ENCODE measurements at places on chromosomes 5 and 9. TPM values are rescaled to one million over a fixed set of nuclear protein-coding genes. Genes with fewer than 3 reads are reported as not detected.
A peak's percentile ranks its signal among the peaks of the same experiment; 100 is the strongest.

DNA sequence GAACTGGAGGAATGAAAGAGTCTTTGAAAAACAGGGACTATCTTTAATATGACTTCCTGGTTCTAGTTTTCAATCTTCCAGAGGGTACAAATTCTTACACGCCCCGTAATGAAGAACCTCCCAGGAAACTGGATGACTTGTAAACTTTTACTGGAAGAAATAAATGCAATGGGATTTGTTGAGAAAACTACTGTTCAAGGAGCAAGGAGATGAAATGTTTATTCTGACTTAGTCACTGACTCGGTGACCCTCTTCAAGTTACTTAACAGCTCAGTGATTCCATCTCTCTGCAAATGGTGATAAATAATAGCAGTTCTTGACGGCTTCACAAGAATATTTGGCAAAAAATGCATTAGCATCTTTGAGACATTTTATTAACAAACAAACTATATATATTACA, 858.6 kb downstream of the PTPRD start:
- no peaks in the 10 kb centered on the region for H3K4me1 ChIP-seq
- no peaks in the 10 kb centered on the region for H3K36me3 ChIP-seq
- H3K4me3 ChIP-seq: no peak overlapping the region
- H3K27ac ChIP-seq: no peak overlapping the region
- DNase-seq: peak; percentile 2

The SMIM33 gene
- not detected for total RNA-seq

GRCh38 chr5:116454417-116454927, 120.2 kb downstream of the SEMA6A start:
- DNase-seq: peak; percentile 97
- peaks cover 7% of the 10 kb centered on the region for H3K27me3 ChIP-seq
- peak overlapping the region; percentile 20 for H3K4me3 ChIP-seq
- peak overlapping the region; percentile 33 for H3K27ac ChIP-seq

DNA sequence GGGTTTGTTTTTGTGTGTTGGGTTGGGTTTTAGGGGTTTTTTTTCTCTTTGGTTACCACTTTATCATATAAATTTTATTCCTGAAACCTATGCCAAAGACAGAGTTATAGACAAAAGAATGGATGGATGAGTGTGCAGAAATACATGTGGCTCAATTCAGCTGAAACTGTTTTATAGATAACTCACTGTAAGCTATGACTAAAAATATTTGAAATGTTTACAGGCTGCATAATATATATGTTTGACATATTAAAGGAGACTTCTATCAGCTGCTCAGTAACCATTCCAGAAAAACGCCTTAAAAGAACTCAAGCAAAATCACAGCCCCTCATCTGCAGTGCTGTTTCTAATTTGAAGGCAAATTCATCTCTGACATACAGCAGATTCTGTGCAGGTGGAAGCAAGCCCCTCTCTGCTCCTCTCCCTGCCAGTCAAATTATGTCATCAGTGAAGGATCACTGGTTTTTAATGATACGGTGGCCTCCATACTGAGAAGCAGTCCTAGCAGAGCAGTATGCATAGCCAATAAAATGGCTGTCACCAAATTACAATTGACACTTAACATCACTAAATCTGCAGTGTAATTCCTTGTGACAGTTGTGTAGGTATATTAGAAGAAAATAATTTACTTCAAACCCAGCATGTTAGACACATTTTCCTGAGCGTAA, 301.6 kb downstream of the NR2F1-AS1 start:
- H3K4me1 ChIP-seq: peaks cover 3% of the 10 kb centered on the region
- no peaks in the 10 kb centered on the region for H3K27me3 ChIP-seq
- no peaks in the 10 kb centered on the region for H3K36me3 ChIP-seq

The IFNA21 gene
- not detected for total RNA-seq

DNA sequence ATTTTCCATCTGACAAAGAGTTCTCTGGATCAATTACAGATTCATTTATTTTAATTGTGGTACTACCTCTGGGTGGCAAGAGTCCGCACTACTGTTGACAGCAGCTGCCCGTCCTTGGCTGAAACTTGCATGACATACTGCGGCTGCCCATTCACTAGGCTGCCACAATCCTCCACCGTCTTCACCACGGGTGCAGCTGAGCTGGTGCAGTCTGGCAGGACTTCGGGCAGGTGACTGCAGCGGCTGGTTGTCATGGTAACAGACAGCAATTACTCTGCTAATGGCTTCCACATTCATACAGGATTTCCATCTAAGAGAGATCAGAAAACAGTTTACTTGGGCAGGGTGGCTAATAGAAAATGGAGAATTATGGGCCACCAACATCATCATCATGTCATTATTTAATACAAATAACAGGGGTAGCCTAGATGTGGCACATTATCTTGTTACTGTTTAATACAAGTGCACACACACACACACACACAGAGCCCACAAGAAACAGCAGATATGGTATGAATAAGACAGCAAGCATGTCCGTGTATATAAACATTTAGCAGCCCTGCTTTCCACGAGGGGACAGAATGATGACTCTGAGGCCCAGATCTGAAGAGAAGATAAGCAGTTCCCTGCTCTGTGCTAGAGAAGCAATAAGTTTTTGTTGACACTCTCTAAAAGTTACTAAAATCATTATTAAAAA, 112.3 kb downstream of the MARCHF3 start:
- no peaks in the 10 kb centered on the region for H3K27me3 ChIP-seq
- H3K36me3 ChIP-seq: no peaks in the 10 kb centered on the region
- DNase-seq: peak; percentile 72

GRCh38 chr5:19200251-19200650, 787.7 kb downstream of the CDH18 start:
- H3K27ac ChIP-seq: no peak overlapping the region
- H3K4me1 ChIP-seq: no peaks in the 10 kb centered on the region
- H3K4me3 ChIP-seq: no peak overlapping the region
- no peaks in the 10 kb centered on the region for H3K36me3 ChIP-seq
- no peak for DNase-seq
- H3K27me3 ChIP-seq: no peaks in the 10 kb centered on the region

DNA sequence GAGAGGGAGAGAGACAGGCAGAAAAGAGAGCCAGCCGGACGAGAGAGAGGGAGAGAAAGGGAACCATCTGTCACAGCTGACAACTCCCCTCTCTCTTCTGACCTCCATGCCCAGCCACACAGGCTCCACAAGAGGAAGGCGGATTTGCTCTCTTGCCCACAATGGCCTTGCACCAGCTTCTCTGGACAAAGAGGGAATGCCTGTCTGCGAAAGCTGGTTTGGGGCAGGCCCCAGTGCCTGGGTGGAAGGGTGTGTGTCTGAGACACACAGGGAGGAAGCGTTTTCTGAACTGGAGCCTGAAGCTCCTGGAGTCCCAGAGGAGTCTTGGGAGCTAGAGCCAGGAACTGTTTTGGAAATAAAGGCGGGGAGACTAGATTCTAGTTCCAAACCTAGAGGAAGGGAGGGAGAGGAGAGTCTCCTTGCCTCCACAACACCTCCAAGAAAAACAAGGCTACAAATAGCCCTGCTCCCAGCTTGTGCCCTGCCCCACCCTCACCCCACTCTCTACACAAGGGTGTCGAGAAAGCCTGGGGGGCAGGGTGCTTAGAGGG, 12.5 kb downstream of the C1QTNF2 start:
- no peaks in the 10 kb centered on the region for H3K4me1 ChIP-seq
- no peaks in the 10 kb centered on the region for H3K36me3 ChIP-seq
- H3K27me3 ChIP-seq: no peaks in the 10 kb centered on the region
- no peak overlapping the region for H3K27ac ChIP-seq

The GBA2 gene
- 42.5 TPM for total RNA-seq

The OR2V1 gene
- not detected for total RNA-seq

The FGF1 gene
- 42.2 TPM for total RNA-seq

- no peak overlapping the region for H3K27ac ChIP-seq
- no peak overlapping the region for H3K4me3 ChIP-seq
- H3K36me3 ChIP-seq: no peaks in the 10 kb centered on the region
- H3K27me3 ChIP-seq: no peaks in the 10 kb centered on the region
- H3K4me1 ChIP-seq: peaks cover 20% of the 10 kb centered on the region
- DNase-seq: no peak
These were observed 46.1 kb upstream of the ANKH start for GRCh38 chr5:14917719-14918118.

The ARHGAP26 gene
- total RNA-seq: 5.6 TPM

- H3K4me3 ChIP-seq: no peak overlapping the region
- DNase-seq: no peak
- H3K4me1 ChIP-seq: no peaks in the 10 kb centered on the region
- no peak overlapping the region for H3K27ac ChIP-seq
These were observed 35.1 kb downstream of the FAM81B start for GRCh38 chr5:95426227-95426626.

DNA sequence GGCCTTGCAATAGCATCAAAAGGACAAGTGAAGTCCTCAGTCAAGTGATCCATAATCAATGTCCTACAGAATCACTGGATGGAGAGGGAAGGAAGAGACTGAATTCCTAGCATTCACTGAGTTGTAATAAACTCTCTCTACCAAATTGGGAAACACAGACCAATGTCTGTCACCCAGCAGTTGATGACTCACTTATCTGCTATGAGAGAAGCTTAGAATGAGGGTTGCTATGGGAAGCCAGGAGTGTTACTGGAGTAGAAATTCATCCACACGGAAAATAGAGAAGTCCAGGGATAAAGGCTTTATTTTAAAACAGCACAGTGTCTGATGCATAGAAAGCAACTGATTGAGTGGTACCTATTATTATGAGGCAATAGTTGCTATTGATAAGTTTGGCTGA, 407.4 kb downstream of the BRINP1 start:
- H3K27ac ChIP-seq: peak overlapping the region; percentile 48
- H3K4me3 ChIP-seq: no peak overlapping the region
- H3K27me3 ChIP-seq: no peaks in the 10 kb centered on the region
- peak; percentile 92 for DNase-seq
- peaks cover 14% of the 10 kb centered on the region for H3K4me1 ChIP-seq

The SLC1A1 gene
- 6.4 TPM for total RNA-seq

The WDR38 gene
- total RNA-seq: not detected

DNA sequence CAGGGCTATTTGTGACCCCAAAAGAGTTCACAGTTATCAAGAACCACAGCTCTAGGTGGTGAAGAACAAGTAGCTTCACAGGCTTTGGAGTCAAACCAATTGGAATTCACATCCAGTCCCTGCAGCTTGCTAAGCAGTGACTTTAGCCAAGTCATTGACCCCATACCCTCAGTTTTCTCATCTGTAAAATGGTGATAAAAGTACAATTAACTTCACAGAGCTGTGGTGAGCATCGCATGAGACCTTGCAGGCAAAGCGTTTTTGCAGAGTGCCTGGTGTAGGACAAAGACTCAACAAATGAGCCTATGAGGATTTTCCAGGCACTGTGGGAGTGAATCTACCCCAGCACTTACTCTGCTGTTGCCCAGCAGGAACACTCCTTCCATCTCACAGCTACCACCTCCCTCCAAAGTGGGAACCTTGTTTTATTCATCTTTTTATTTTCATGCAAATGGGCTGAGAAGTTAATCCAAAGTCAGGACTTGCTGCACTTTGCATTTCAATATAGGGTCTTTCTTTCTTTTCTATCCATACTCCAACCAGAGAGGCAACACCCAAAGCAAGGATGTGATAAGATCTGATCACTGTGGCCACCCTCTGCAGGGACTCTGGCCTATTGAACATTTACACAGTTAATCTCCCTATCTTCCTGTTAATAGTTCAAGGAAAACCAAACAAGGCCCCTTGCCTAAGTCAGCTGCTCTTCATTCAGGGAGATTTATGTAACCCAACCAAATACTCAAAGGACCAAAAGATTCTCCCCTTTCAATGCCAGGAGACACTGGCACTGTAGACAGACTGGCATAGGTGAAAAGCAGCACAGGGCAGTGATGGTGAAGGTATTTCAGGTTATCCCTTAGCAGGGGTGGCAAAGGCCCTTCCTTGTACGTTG, 41.9 kb downstream of the ABCA1 start:
- no peak for DNase-seq
- H3K4me1 ChIP-seq: no peaks in the 10 kb centered on the region
- no peak overlapping the region for H3K27ac ChIP-seq
- peaks cover 21% of the 10 kb centered on the region for H3K36me3 ChIP-seq
- no peaks in the 10 kb centered on the region for H3K27me3 ChIP-seq

- no peaks in the 10 kb centered on the region for H3K27me3 ChIP-seq
- H3K4me3 ChIP-seq: no peak overlapping the region
- H3K36me3 ChIP-seq: peaks cover 3% of the 10 kb centered on the region
- no peak for DNase-seq
These were observed 94.4 kb downstream of the USP20 start for GRCh38 chr9:129929496-129930125.

- no peaks in the 10 kb centered on the region for H3K36me3 ChIP-seq
- no peak overlapping the region for H3K4me3 ChIP-seq
- peak; percentile 97 for DNase-seq
- H3K27me3 ChIP-seq: no peaks in the 10 kb centered on the region
These were observed 109.1 kb upstream of the RPS23 start for GRCh38 chr5:82387001-82387818.

The CARTPT gene
- not detected for total RNA-seq

GRCh38 chr5:135714126-135714894, 120.2 kb upstream of the SLC25A48 start:
- H3K36me3 ChIP-seq: no peaks in the 10 kb centered on the region
- H3K27ac ChIP-seq: no peak overlapping the region
- DNase-seq: peak; percentile 10
- no peak overlapping the region for H3K4me3 ChIP-seq
- peaks cover 6% of the 10 kb centered on the region for H3K4me1 ChIP-seq

All from astrocyte (in vitro differentiated cells and primary cell).